ENCODE measurements at places on chromosomes 5 and 9. TPM values are rescaled to one million over a fixed set of nuclear protein-coding genes. Genes with fewer than 3 reads are reported as not detected.

- peaks cover 18% of the 10 kb centered on the region for H3K4me1 ChIP-seq
- peaks cover 29% of the 10 kb centered on the region for H3K36me3 ChIP-seq
- H3K27ac ChIP-seq, result peak within 1 kb of the TSS; percentile 94
- H3K4me3 ChIP-seq, result peak within 1 kb of the TSS; percentile 93
- no peaks in the 10 kb centered on the region for H3K27me3 ChIP-seq
- peak; percentile 90 for DNase-seq
These were observed at the start of the genes MRRF and RBM18 for GRCh38 chr9:122264360-122265148. MRRF (plus strand) TSS chr9:122264882; CDS start chr9:122270892, 6,010 bp downstream. RBM18 (minus strand) TSS chr9:122264840; CDS start chr9:122261492, 3,348 bp downstream.

FOXI1 gene
- total RNA-seq, result 0.29 TPM

PCDHGB3 gene
- 0.59 TPM for total RNA-seq

PCDHA8 gene
- total RNA-seq, result not detected

DNA sequence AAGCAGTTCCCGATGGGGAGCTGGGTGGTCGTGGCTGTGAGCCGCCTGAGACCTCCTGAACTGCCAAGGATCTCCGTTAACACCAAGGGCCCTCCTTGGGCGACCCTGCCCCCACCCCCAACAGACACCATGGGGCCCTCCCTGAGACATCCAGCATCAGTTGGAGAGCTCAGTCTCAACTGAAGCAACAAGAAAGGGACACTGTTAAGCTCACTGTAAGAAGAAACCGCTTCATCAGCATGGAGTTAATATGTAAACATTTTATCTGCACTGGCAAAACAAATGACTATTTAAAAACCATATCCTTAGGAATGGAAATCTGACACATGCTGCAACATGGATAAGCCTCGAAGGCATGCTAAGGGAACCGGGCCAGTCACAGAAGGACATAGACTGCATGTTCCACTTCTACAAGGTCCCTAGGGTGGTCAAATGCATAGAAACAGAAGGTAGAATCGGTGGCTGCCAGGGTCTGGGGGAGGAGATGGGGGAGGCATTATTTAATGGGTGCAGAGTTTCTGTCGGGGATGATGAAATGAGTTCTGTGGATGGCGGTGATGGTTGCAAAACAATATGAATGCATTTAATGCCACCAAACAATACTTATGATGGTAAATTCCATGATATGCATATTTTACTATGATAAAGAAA, 47.4 kb downstream of the ROR2 start:
- H3K4me1 ChIP-seq, result no peaks in the 10 kb centered on the region
- H3K27ac ChIP-seq, result no peak overlapping the region
- H3K27me3 ChIP-seq, result no peaks in the 10 kb centered on the region
- DNase-seq, result no peak
- H3K36me3 ChIP-seq, result no peaks in the 10 kb centered on the region
- no peak overlapping the region for H3K4me3 ChIP-seq

DNA sequence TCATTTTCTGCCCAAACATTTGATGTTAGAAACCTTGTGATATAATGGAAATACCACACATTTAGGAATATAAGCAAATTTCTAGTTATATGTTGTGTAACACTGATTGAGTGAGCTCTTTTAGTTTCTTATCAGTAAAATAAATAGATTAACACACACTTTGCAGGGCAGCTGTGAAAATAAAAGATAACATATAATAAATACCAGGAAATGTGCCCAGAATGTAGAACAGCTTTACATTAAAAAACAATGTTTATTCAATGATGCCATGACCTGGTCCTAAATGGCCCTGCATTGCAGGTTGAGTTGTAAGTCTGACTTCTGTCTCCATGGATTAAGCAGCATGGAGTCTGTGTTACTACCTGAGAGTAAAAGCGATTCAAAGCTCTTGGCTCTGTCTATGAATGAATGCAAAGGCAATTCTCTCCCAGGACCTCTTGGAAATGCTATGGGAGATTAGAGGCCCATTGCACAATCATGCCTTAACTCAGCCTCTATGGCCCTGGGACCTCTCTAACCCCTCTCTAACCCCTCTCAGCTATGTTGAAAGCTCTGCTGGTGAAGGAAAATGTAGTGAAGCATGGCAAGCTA, 296.0 kb upstream of the ACTBL2 start:
- H3K4me3 ChIP-seq, result no peak overlapping the region
- DNase-seq, result no peak
- no peaks in the 10 kb centered on the region for H3K27me3 ChIP-seq
- no peaks in the 10 kb centered on the region for H3K36me3 ChIP-seq
- no peaks in the 10 kb centered on the region for H3K4me1 ChIP-seq

DNA sequence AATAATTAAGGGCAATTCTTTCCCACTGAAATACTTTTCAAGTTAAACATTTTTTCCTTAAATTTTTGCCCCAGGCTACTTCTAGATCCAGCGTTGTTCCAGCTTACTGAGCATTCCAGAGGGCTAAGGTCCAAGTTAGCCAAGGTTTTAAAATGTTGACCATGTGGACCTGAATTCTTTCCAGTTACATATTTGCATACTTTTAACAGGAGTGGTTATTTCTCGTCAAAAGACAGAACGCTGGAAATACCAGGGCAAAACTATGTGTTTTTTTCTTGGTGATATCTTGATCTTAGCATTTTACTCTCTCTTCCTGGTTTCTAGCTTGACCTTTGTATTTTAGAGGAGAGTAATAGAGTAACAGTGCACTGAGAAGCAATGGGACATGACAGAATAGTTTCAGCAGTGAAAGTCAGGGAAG, 32.8 kb downstream of the TMC1 start:
- no peak overlapping the region for H3K27ac ChIP-seq
- H3K36me3 ChIP-seq, result no peaks in the 10 kb centered on the region
- no peak for DNase-seq
- no peaks in the 10 kb centered on the region for H3K4me1 ChIP-seq
- no peak overlapping the region for H3K4me3 ChIP-seq

DNA sequence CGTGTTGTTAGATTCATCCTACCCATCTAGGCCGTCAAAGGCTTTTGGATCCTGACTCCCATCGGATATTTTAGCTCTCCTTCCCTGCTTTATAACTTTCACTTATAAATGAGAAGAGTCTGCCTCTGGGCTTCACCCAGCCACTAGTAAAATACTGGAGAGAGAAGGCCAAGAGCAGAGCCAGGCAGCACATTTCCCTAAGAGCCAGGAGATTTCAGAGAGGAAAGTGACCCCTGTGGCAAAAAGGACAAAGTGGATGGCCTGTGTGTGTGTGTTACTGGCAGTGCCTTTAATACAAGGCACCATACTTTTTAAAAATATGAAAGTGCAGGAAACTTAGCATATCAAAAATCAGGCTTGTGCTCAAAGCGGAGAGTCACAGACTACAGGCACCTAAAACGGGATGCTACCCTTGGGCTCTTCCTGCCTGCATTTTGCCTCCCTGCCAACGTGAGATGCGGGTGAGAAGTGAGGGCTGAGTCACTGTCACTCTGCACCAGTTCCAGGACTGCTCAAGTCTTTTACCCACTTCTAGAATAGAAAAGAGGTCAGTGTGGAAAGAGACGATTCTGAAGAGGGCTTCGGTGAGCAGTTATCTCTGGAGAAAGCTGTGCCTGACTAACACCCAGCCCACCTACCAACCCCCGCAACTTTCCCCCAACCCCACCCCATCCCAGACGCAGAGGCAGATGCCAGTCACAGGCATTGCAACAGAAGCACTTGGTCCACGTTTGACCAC, 15.9 kb downstream of the NFIL3 start:
- DNase-seq, result no peak
- no peak overlapping the region for H3K4me3 ChIP-seq

GRM6 gene
- not detected for total RNA-seq

DNA sequence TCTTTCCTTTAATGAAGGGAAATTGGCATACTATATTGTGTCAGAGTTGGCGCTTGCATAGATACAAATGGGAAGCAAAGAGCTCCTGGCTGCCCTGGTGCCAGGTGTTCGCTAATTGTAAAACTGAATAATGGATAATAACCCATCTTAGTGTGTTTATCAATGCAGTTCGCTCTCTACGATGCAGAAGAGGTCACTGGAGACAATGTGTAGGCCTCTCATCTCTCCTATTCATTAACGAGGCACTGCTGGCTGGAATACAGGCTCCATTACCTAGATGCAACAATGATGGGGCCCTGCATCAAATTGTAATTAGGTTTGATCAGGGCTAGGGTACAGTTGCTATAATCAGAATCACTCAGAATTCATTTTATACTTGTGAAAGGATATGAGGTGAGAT, 171.0 kb downstream of the RMI1 start:
- H3K36me3 ChIP-seq, result no peaks in the 10 kb centered on the region
- H3K4me3 ChIP-seq, result no peak overlapping the region
- H3K4me1 ChIP-seq, result no peaks in the 10 kb centered on the region
- DNase-seq, result no peak
- no peak overlapping the region for H3K27ac ChIP-seq
- no peaks in the 10 kb centered on the region for H3K27me3 ChIP-seq

DNA sequence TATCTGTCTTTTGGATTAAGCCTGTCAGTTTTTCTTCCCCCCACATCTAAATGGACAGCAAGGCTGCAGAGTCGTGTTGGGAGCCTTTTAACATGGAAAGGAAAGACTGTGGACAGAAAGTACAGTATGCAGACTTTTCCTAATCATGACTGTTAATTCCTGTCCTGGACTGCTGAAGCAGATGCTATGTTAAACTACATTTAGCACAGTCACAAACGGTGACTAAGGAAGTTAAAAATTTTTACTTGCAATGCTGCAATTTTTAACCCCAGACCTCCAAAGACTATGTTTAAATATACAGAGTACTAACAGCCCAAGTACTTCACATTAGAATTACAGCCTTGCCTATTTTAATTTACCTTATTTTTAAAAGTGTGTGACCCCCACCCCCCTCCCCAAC, 51.8 kb downstream of the ELAVL2 start:
- H3K27me3 ChIP-seq, result no peaks in the 10 kb centered on the region
- H3K36me3 ChIP-seq, result no peaks in the 10 kb centered on the region
- H3K27ac ChIP-seq, result no peak overlapping the region
- H3K4me3 ChIP-seq, result no peak overlapping the region
- no peak for DNase-seq

- no peaks in the 10 kb centered on the region for H3K4me1 ChIP-seq
- no peak overlapping the region for H3K27ac ChIP-seq
- H3K27me3 ChIP-seq, result no peaks in the 10 kb centered on the region
- H3K36me3 ChIP-seq, result no peaks in the 10 kb centered on the region
- H3K4me3 ChIP-seq, result no peak overlapping the region
- DNase-seq, result no peak
These were observed 119.1 kb upstream of the COL5A1 start for GRCh38 chr9:134522502-134522848.

SOX30 gene
- 0.36 TPM for total RNA-seq

DNA sequence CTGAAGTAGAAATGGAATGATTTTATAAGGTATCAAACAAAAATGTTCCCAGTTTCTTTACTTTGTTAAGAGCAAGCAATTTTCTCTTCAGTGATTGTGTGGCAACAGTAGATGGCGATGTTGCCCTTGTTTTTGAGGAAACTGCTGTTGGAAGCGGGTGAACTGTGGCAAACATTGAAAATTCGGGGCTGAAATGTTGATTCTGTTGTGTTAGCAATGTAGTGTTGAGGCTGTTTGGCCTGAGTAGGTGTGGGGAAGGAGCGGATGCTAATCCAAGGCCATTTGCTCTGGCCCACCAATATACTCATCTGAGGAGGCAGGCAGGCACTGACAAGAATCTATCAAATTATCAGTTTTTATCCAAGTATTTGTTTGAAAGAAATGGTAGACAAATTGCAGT, 129.8 kb downstream of the SLC12A2 start:
- H3K4me3 ChIP-seq, result no peak overlapping the region
- no peaks in the 10 kb centered on the region for H3K27me3 ChIP-seq
- peak; percentile 33 for DNase-seq
- H3K4me1 ChIP-seq, result no peaks in the 10 kb centered on the region
- no peaks in the 10 kb centered on the region for H3K36me3 ChIP-seq

- no peak for DNase-seq
- H3K27ac ChIP-seq, result no peak overlapping the region
- H3K27me3 ChIP-seq, result no peaks in the 10 kb centered on the region
- no peaks in the 10 kb centered on the region for H3K36me3 ChIP-seq
- H3K4me1 ChIP-seq, result no peaks in the 10 kb centered on the region
These were observed 49.2 kb downstream of the EQTN start for GRCh38 chr9:27247756-27248155.

DNAI1 gene
- total RNA-seq, result not detected

DNA sequence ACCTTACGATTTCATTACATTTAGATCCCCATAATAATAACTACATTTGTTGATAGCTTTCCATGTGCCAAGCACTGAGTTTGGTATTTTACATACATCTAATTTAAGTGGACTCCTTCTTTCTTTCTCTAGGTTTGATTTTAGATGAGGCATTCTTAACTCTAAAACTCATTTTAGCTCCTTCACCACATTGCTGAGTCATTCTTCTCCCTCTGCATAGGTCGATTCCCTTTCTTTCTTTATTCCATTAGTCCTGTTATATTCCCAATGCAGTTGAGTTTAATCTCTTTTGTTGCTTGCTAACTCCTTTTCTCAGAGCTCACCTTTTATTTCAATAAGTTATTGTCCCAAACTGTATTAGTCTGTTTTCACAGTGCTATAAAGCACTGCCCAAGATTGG, 329.8 kb downstream of the TAF11L14 start:
- H3K4me3 ChIP-seq, result no peak overlapping the region
- DNase-seq, result no peak
- no peaks in the 10 kb centered on the region for H3K36me3 ChIP-seq
- no peaks in the 10 kb centered on the region for H3K27me3 ChIP-seq

Data from naive thymus-derived CD4-positive, alpha-beta T cell (primary cell).